ENCODE measurements at places on chromosomes 11 and 22.

DNA sequence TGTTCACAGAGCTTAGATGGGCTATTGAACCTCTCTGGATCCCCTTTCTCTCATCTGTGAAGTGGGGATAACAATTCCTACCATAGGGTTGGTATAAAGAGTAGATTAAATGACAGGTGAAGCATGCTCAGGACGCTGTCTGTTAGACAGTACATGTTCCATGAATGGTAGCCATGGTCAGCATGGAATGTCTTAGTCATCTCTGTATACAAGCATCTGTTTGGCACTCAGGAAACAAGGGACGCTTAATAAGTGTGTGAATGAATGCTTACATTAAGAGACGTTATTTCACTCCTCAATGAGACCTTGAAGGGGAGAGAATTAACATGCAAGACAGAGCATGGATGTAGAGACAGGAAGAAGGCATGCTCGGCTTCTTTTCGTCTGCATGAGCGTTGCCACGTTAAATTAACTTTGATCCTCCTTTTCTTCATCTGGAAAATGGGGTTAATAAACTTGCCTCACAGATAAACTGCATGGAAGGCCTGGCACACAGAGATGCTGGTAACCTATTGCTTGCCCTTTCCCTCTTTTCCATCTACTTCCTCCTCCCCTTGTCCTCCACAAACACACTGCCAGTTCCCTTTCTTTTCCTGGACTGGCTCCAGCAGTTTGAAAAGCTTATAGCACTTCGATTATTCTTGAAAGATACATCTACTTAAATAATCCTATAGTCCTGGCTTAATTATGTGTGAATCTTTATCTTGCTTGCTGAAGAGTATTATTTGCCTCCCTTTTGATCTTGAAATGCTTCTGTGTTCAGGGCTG, 267.2 kb upstream of the MTNR1B start:
- no peak for DNase-seq

- no peak for DNase-seq
Measured at GRCh38 chr11:78822931-78823423, 248.3 kb upstream of the NARS2 start.

GRCh38 chr11:107847184-107847583, 11.4 kb downstream of the SLC35F2 start:
- DNase-seq: no peak

GRCh38 chr11:131629925-131630540, 259.6 kb downstream of the NTM start:
- no peak for DNase-seq

DNA sequence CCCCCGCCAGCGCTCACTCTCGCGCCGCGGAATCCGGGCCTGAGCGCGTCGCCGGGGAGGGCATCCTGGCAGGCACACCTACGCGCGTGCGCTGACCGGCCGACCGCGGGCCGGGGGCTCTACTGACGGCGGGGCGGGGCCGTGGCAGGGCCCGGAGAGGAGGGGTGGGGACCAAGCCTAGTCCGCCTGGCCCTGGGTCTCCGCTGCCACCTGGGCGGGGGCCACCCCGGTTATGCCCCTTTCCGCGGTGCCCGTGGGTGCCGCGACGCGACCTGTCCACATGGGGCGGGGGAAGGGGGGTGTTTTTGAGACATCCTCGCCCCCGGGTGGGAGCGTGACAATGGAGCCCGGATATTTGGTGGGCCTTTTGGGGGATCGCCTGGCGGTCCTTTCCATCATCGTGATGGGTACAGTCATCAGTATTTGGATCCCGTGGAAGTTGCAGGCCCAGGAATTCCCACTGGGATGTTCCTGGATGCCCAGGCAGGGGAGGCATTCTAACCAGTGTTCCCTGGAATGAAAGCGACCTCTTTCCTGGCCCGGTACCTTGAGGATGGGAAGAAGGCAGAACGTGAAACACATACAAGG, 2.2 kb downstream of the NCAM1 start:
- no peak for DNase-seq

- no peak for DNase-seq
Measured at GRCh38 chr11:65919573-65920371, 546 bp downstream of the DRAP1 start.
